ENCODE measurements at places on chromosomes 12 and 14.
A peak's percentile ranks its signal among the peaks of the same experiment; 100 is the strongest.

DNA sequence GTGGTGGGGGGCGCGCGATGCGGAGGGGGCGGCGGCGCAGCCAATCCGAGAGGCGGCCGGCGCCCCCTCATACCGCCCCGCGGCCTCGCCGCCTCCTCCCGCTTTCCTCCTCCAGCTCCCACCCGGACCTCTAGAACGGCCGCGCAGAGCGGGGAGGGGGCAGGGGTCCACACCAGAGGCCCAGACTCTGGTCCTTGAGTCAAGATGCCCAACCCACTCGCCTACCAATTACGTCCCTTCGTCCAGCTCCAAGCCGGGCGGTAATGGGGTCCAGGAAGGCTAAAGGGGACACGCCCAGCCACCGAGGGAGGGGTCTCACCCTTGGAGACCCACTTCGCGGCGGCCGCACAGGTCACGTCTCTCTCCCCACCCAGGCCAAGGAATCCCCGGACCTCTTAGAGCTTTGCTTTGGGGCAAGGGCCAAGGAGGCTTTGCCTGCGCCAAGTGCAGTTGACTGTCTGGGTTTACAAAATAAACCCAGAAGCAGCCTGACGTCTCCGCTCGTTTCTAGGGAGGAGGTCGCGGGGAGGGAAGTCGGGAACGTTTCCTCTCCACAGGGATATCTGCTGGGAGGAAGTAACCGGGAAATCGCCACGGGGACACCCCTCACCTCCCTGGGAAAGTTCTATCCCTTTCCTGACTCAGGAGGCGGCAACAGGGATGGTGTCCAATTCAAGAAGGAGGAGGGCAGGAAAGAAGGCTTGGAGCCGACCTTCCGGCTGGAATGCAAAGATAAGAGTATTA lies 394 bp upstream of the AMIGO2 start:
- DNase-seq = no peak

DNA sequence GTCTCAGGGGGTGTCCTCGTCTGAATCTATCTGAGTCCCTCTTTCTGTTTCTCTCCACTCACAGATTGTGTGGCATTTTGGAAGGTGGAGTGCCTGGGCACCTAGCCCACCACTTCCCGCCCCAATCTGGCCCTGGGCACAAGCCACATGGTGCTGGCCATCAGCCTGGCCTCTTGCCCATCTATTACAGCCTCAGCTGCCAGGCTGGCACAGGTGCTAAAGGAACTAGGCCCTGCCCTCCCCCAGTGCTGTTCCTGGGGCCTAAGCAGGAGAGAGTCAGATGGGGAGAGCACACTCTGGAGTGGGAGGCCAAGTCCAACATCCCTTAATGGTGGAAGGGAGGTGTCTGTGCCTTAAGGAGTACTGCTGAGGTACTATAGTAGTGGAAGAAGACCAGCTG lies 8.3 kb upstream of the CALCOCO1 start:
- no peak for DNase-seq

GRCh38 chr14:81302638-81303037 lies 81.9 kb upstream of the GTF2A1 start:
- no peak for DNase-seq

DNA sequence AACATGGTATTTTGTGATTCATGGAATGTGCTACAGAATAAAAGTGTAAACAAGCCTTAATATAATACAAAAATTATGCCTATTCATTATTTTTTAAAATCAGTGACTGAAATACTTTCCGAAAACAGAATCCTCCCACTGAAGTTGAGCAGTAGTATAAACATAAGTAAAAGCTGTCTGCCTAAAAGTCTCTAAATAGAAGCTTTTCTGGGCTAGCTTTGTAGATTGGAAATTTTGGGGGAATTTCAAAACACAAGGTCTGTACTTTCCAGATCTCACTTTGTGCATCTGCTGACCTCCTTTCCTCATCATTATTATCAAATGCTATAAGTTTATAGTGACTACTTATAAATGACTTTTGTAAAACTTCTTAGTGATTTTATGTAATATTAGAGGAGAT lies 80.4 kb upstream of the TRHDE start:
- no peak for DNase-seq

DNA sequence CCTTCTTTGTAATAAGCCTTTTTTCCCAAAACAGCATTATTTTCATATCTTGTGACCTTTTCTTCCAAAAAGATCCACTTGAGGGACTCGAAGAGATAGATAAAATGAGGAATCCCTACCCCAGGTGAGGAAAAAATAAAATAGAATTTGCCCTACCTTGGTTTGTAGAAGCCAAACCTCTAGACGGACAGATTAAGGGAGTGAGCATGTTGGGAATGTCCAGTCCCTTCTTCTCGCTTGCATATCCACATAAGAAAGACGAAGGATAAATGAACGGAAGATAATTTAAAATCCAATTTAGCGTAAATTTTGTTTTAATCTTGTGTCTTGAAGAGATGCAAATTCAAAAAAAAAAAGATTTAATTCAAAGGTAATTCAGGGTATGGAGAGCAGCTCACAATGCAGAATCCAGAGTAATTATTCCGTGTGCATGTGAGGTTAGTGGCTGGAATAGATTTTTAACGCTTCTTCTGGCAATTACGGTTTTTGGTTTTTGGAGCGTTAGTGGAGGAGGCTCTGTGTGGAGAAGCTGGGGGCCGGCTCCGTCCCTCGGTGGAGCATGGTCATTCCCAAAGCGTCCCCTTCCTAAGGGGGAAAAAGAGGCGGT lies 1.5 kb downstream of the GRIN2B start:
- no peak for DNase-seq

- no peak for DNase-seq
Measured at GRCh38 chr12:131000000-131000486, 46.3 kb downstream of the ADGRD1 start.

GRCh38 chr12:116138781-116139180 lies 138.7 kb downstream of the MED13L start:
- DNase-seq = no peak

- DNase-seq = no peak
Measured at GRCh38 chr14:58914279-58914855, 274.1 kb upstream of the DAAM1 start.

DNA sequence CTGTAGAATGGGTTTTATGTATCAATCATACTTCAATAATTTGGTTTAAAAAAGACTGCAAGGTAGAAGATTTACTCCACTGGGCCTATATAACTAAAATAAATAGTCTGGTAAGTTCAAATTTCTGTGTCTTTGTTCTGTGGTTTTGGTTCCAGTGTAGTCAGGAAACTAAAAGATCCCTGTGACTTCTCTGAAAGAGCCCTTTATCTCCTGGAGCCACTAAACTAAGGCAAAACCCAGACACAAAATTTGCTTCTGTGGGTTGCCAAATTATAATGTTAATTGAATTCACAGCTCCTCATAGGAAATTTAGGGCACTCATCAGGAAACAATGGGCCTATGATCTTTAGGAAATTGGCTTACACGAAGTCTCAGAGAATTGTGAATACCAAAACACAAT lies 1038.4 kb downstream of the GALC start:
- DNase-seq = no peak

GRCh38 chr12:87728931-87729593 lies 300.1 kb downstream of the C12orf50 start:
- peak; percentile 13 for DNase-seq

- DNase-seq = no peak
Measured at GRCh38 chr14:82239223-82239622, 705.6 kb upstream of the SEL1L start.

DNA sequence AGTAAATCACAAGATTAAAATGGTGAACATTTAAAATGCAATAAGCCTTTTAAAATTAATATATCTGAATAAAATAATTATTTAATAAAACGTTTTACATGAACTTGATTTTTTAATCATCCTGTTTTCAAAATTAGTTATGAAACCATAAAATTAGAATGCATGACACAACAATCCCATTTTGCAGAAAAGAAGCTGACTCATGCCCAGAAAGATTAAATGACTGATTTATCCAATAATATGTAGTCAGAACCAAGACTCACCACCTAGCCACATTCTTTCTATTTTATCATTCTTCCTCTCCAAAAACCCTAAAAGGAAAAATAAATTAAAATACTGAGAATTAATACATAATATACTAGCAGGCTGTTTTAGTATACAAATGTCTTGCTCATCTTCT lies 83.0 kb upstream of the LGR5 start:
- DNase-seq = no peak

DNA sequence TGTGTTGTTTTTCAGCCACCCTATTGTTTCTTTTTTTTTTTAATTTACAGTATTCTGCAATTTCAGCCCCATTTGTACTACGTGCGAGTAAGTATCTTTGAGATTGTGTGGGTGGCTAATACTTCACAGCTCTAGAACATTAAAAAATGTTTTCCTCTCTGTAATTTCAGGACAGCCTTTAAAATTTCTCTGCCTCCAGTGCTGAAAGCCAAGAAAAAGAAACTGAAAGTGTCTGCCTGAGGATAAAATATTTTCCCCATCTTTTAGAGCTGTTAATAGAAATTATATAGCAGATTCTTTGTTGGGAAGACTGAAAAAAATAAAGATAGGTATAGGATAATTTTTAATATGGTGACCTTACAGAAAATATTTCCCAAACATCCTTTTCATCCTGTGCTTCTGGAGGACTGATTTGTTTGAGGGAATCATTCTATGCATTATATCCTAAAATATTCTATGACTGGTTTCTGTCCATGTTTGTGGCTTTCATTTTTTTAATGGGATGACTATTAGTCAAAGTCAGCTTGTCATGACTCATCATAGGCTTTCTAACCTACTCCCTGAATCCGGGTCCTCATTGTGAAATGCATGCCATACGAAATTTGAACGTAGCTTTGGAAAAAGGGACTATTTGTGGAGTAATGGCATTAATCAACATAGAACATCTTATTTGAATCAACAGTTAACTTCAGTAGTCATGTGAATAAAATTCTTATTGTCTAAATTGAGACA lies 10.8 kb upstream of the TCTN2 start:
- peak; percentile 73 for DNase-seq

DNA sequence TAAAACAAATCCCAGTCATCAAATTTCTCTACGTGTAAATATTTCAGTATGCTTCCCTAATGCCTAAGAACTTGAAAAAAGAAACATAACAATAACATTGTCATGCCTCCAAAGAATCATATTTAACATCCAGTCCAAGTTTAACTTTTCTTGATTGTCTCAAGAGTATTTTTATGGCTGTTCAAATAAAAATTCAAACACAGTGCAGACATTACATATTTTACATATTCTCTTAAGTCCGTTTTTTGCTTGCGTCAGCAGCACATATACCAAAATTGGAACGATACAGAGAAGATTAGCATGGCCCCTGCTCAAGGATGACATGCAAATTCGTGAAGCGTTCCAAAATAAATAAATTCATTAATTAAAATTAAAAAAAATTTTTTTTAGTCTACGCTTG lies 23.3 kb upstream of the EEA1 start:
- DNase-seq = no peak

DNA sequence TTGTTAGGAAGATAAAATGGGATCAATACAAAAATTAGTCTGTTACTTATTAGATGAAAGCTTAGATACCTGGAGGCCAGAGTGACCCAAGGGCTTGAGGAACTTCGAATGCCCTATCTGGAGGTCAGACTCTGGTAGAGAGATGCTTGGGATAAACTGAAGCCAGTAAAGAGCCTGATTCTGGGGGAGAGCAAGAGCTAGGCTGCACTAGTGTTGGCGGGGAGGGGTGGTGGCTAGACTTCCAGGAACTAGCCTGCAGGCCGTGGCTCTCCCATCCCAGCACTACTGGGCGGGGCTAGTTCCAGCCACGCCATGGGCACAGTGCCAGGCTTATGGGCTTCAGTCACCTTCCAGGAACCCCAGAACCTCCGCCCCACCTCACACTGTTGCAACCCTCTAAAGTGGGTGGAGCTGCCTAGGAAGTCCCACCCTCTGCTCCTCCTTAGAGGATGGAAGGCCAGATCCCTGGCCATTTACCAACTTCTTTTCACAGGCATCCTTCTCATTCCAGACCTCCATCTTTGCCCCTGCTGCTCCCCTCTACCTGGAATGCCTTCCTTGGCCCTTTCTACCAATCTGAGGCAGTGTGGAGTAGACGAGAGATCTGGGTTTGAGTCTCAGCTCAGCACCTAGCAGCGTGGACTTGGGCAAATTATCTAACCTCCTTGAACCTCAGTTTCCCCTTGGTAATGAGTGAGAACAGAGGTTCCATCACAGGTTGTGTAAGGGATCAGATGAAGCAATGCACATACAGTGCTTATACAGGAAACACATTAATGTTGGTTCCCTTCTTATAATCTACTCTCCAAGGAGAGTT lies 6.3 kb upstream of the NFE2 start:
- DNase-seq = no peak

- no peak for DNase-seq
Measured at GRCh38 chr14:100670017-100670752, 56.5 kb upstream of the DLK1 start.

DNA sequence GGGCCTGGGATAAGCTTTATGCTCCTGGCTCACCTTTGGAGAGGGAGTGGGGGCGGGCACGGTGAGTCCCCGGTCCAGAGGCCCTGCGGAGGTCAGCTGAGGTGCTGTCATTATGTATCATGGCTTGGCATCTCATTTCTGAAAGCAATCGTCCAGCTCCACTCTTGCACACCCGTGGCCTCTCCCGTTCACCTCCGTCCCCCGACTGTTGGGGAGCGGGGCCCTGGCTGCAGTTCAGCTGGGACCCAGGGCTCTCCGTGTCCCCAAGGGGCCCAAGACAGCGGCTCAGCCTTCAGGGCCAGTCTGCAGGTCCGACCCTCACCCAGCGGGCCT lies 10.6 kb downstream of the BMP4 start:
- DNase-seq = no peak

DNA sequence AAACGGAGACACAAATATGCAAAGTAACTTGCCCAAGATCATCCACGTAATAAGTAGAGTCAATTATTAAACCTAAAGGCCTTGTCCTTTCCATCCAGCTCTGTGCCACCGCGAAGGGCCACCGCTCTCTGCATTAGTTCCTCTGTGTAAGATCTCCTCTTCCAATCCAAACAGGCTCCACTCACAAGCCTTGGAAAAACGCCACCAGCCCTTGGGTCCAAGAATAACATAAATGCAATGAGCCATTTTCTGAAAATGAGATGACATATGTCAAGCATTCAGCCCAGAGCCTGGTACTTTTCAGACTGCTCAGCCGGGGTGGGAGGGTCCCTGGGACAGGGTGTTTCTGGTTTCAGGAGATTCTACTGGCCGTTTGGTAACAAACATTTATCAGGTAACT lies 30.0 kb downstream of the DGLUCY start:
- DNase-seq = no peak

GRCh38 chr12:67624355-67624754 lies 24.2 kb upstream of the DYRK2 start:
- DNase-seq = no peak

GRCh38 chr14:73125169-73125588 lies 11.1 kb upstream of the PSEN1 start:
- DNase-seq = no peak

DNA sequence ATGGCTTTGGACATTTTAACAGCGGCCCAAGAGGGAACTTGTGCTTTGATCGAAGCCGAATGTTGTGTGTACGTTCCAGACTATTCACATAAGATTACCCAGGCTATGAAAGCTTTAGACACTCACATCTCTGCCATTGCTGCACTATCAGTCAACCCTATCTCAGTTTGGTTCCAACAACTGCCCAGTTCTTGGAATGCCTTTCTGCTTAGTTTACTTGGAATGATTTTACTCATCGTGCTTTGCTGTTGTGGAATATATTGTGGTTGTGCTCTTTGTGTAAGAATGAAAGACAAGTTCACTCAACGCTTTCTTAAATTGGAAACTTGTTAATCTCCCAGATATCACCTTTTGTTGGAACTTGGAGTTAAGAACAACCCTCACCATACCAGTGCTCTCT lies 498.2 kb downstream of the GLT1D1 start:
- DNase-seq = no peak
